Non-pigmented ciliary epithelial cell (primary cell): ENCODE measurements at places on chromosomes 5 and 9.

DNA sequence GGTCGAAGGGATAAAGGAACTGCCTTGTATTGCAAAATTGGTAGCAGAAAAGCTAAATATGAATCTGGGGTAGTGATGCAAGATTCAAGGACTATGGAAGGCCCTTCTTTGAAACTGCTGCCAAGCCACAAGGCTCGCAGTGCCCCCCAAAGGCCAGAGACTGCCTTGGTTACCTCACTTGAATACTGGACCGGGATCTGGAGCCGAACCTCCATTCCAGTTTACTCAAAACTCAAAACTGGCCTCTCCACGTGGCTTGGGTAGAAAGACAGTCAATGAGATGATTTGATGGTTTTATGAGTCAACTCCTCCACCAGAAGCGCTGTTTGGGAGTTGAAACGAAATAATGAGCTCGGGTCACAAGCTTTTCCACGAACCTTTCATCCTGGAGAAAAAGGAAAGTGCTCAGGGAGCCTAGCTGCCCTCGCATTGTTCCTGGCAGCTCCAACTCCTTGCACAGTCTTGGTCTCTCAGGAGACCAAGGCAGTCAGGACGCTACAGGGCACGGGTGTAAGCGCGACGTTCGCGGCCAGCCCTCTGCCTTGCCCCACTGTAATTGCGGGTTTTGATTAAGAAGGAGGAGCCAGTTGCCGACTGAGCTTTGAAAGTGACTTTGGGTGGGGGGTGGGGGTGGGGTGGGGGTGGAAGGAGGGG lies 2.8 kb downstream of the ST8SIA4 start:
- no peak for DNase-seq

DNA sequence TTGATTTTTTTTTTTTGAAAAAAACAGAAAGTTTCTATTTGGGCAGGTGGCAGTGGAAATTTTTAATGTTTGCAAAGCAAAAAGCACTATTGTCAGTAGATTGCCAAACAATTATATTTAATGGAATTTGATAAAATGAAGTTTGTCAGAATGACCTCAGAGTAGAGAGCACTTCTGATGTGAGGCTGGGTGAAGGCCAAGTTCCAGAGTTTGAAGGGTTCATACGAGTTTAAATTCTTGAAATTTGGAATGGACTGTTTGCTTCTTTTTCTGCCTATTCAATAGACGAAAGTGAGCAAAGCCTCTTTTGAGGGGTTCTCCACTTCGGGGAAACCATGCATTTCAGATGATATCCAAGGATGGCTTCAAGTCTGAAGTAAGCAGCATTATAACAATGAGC lies 7.4 kb downstream of the SHC3 start:
- DNase-seq = no peak

- DNase-seq = no peak
Measured at GRCh38 chr5:378976-379742, 57.6 kb downstream of the AHRR start.

DNA sequence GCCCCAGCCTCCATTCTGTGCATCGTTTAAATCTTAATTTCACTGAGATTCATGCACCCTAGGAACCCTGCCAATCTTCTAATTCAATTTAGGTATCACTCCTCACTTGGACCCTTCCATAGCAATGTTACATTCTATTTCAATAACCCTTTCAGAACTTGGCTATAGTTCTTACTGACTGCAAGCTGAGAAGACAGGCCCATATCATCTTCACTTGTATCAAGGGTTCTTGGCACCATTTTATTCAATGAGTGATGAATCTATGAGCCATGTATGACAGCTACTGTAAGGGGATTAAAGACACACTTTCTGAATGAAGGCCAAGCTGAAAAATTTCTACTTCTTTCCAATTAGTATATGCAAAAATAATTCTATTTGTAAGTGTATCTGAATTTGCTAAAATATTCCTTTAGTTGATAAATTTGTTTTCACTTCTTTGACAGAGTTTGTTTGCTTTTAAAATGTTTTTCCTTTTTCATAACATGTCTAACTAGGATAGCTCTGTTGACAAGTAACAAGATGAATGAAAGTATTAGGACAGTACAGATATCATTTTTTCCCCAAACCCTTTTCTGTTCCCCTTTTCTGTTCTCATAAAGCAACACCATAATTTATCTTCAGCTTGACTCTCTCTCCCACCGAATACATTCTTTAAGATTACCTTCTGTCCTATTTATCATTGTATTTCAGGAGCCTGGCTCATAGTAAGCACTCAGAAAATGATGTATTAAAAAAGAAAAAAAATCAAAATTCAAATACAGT lies 9.6 kb downstream of the ITGA2 start:
- no peak for DNase-seq

- no peak for DNase-seq
Measured at GRCh38 chr5:13510616-13511015, 433.9 kb downstream of the DNAH5 start.

GRCh38 chr5:65696892-65697291 lies 25.0 kb downstream of the SGTB start:
- no peak for DNase-seq

DNA sequence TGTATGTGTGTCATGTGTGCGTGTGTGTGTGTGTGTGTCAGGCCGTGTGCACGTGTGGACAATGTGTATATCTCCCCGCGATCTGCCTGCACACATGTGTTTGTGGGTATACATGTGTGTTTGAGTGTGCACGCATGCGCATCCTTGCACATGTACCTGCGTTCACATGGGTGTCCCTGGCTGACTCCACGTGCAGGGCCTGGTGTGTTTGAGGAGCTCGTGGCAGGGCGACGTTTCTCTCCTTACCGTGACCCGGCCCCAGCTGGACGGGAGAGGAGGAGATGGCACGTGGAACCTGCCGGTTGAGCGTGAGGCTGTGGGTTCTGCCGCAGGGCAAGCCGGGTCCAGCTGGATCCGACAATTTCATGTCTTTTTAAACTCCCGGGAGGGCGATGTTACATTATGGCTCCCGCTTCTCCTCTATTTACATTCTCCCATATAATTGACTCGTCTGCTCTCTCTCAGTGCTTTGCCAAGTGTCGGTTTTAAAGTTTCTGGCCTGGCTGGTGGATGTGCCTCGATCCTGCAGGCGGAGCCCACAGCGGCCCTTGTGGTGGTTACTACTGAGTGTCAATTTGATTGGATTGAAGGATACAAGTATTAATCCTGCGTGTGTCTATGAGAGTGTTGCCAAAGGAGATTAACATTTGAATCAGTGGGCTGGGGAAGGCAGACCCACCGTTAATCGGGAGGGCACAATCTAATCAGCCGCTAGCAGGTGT lies 5.9 kb downstream of the COL5A1 start:
- no peak for DNase-seq

- DNase-seq = no peak
Measured at GRCh38 chr5:135266975-135267374, 132.1 kb downstream of the MACROH2A1 start.

GRCh38 chr5:103223031-103223955 lies 35.3 kb upstream of the MACIR start:
- no peak for DNase-seq
